Choroid plexus epithelial cell (primary cell): ENCODE measurements at places on chromosomes 13 and 19.

- DNase-seq, result no peak
These were observed 20.9 kb downstream of the MAST3 start for GRCh38 chr19:18118420-18119012.

- DNase-seq, result no peak
These were observed 1.4 kb upstream of the LYPD3 start for GRCh38 chr19:43466793-43467192.

DNA sequence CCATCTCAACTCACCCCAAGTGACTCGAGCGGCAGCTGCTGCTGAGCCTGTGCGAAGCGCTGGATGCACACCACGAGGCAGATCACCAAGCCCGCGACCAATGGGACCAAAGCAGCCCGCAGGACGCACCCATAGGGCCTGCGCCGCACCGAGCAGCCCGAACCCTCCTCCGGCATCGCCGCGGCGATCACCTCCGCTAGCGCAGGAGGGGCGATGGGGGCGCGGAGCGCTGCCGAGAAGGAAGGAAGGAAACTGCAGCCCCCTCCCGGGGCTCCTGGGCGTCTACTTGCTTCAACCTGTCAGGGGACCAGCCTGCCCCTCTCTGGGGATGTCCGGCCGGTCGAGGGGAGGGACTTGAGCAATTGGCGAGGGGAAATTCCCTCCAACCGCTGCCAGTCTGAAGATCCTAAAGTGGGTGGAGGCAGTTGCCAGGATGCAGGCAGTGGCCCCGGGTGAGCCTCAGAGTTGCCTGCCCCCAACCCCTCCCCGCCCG is at the start of gene CD70:
TSS of gene CD70 (minus strand) at position 324 of the 493 bp plus-strand sequence. CDS start at position 176, 148 bp downstream.
- DNase-seq, result no peak

GRCh38 chr19:50649433-50650391 is at the start of gene C19orf81:
Gene C19orf81, plus strand, starts transcription at chr19:50649445. Its CDS starts 0 bp downstream, at chr19:50649445.
- DNase-seq, result no peak

GRCh38 chr19:46629546-46630025 is 4.7 kb upstream of the PTGIR start:
- DNase-seq, result no peak

DNA sequence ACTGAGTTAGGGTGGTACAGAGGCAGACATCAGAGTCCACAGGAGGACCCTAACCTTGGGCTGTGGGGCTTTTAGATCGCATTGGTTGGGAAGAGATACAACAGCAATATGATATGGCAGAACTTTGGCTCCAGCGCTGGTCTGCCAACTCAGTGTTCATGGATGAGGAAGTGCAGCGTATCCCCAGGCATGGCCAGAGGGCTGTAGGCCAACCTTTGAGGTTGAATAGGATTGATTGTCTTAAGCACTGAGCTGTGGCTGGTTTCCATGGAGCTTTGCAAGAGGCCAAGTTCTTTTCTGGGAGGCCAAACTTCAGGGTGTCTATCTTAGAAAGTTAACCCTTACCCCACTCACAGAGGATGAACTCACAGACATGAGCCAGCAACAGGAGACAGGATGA is 144.1 kb upstream of the TMTC4 start:
- DNase-seq, result no peak

GRCh38 chr19:48646001-48646721 is at the start of gene CA11:
Gene CA11, minus strand, starts transcription at chr19:48646187. Its CDS starts 555 bp downstream, at chr19:48645632.
- DNase-seq, result peak; percentile 88

DNA sequence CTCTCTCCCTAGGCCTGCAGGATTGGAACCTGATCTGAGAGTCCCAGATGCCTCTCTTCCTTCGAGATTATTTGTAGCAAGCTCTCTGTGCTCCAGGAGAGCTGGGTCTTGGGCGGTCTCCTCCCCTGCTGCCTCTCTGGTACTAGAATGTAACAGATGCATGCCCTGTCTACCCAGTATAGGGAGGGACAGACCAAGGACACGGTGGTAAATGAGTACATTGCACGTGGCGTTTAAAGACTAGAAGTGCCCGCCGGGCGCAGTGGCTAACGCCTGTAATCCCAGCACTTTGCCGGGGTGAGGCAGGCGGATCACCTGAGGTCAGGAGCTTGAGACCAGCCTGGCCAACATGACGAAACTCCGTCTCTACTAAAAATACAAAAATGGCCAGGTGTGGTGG is 11.7 kb downstream of the SLC27A1 start:
- DNase-seq, result no peak

DNA sequence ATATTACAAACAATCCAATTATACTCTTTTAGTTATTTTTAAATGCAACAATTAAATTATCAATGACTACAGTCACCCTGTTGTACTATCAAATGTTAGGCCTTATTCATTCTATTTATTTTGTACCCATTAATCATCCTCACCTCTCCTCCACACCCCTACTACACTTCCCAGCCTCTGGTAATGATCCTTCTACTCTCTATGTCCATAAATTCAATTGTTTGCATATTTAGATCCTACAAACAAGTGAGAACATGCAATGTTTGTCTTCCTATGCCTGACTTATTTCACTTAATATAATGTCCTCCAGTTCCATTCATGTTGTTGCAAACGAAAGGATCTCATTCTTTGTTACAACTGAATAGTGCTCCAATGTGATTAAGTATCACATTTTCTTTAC is 1414.6 kb downstream of the SLITRK1 start:
- DNase-seq, result no peak

GRCh38 chr19:11699931-11700794 is 38.6 kb downstream of the ZNF823 start:
- peak; percentile 69 for DNase-seq

DNA sequence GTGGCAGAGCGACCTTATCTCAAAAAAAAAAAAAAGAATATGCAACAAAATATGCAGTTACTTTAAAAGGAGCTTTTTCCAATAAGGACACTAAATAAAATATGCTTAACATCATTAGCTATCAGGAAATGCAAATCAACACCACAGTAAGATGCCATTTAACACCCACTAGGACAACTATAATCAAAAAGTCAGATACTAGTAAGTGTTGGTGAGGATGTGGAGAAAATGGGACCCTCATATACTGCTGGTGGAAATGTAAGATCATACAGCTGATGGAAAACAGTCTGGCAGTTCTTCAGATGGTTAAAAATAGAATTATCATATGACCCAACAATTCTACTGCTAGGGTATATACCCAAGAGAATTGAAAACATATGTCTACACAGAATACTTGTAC is 24.5 kb upstream of the AKT2 start:
- DNase-seq, result no peak

DNA sequence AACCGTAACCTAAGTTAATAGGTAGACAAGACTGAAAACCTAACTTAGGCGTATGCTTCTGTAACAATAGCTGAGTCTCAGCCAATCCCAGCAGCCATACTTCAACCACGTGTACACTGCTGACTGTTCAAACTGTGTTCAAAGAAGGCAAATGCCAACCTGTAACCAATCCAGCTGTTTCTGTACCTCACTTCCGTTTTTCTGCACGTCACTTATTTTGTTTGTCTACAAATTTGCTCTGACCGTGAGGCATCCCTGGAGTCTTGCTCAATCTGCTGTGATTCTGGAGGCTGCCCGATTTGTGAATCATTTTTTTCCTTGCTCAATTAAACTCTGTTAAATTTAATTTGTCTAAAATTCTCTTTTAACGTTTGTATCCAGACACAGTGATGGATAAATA is 59.2 kb downstream of the EDNRB start:
- peak; percentile 47 for DNase-seq

DNA sequence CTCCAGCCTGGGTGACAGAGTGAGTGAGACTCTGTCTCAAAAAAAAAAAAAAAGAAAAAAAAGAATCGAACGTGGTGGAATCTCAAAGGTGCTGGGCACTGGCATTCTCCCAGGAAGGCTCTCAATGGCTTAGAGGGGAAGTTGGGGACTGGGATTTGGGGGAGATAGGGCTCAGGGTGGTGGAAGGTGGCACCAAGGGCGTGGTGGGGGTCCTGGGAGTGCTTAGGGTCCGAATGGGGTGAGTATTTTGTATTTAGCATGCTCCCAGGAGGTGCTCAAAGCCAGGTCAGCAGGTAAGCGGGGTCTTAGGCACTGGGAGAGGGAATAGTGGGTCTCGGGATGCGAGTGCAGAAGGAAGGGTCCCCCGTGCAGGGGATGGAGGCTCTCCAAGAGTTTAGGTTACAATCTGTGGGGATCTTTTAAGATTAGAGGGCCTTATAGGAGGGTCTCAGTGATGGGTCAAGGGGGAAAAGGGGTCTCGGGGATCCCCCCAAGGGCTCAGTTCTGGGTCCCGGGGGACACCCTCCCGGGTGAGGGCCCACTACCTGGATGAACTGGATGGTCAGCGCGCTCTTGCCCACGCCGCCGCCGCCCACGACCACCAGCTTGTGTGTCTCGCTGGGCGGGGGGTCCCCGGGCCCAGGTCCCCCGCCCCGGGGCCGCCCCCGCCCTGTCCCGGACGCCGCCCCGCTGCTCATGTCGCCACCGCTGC is 386 bp downstream of the RRAS start:
- no peak for DNase-seq

DNA sequence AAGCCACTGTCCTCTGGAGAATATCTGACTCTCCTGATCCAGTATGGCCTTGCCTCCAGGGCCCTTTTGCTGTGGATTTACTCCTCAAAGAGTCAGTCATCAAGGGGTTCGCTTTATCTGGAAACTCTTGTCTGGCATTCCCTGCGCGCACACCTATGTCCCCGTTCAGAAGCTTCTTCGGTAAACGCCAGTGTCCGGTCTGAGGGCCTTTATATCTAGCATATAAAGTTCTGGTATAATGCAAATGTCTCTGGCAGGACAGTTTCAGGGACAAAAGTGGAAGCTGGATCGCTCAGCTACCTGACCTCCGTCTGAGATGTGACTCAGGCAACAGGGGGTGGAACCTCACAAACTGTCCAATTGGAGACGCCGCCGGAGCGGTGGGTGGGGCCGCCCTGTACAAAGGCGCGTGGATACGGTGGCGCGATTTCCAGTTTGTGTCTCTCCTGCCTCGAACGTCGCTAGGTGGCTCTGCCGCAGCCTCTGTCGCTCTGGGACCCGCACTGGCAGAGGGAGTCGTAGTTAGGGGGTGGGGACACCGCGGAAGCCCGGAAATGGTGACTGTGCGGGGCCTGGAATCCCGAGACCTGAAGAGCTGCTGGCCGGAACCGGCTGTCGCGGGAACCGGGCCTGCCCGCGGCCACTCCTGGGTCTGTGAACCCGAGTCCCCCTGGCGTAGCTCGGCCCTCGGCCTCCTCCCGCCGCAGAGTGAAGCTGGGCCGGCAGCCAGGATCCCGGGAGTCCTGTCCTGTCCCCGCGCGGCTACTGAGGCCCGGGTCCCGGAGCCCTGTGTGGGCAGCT is 10.6 kb upstream of the ZNF709 start:
- DNase-seq, result peak; percentile 75

GRCh38 chr19:13526552-13526951 is 20.3 kb upstream of the CACNA1A start:
- no peak for DNase-seq

DNA sequence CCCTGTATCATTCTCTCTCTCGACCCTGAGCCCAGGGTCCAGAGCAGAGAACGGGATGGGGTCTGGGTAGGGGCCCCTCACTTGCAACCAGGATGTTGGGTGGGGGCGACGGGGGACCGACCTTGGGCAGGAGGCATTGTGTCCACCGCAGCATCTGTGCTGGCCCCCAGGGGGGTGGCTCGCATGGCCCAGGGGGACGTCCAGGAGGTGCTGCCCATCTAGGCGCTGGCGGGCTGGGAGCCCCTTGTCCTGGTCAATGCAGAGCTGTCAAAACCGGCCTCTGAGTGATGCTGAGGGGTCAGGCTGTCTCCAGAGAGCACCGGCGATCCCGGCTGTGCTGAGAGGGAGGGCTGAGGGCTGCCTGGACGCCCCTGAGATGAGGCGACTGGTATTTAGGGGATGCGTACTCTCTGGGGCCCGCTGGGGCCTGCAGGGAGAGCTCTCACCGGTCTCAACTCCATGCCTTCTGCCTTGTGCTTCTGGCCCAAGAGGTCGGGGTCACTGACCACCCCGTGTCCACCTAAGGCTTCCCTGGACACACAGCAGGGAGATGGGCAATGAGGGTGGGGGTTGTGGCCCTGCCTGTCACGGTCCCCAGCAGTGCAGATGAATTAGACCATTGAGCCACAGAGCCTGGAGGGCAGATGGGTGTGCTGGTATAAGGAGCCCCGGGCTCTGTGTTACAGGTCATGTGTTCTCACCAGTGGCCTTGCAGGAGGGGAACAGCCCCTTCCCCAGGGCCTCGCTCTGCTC is 8.6 kb downstream of the RPS9 start:
- DNase-seq, result peak; percentile 14

DNA sequence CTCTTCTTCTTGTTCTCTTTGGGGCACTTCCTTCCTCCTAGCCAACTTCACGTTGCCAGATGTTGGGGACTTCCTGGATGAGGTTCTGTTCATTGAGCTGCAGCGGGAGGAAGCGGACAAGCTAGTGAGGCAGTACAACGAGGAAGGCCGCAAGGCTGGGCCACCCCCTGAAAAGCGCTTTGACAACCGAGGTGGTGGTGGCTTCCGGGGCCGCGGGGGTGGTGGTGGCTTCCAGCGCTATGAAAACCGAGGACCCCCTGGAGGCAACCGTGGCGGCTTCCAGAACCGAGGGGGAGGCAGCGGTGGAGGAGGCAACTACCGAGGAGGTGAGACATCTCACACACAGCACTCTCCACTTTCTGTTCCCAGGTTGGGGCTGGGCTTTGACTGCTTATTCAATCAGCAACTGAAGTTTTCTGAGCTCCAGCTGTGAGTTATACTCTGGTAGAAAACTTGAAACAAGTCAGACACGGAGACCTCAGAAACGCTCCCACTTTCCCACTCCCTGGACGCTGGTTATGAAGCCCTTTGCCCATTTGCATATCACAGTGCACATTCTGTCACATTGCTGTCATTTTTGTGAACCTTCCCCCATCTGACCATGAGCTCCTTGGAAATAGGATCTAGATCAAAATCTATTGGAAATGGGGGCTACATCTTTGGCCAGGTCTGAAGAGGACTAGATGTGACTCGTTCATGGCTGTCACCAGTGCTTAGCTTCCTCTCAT is 7.2 kb upstream of the CCDC97 start:
- no peak for DNase-seq

- no peak for DNase-seq
These were observed 6.5 kb downstream of the RASAL3 start for GRCh38 chr19:15457701-15458484.

- DNase-seq, result peak; percentile 83
These were observed 16.9 kb upstream of the C1QTNF9 start for GRCh38 chr13:24292481-24292880.

DNA sequence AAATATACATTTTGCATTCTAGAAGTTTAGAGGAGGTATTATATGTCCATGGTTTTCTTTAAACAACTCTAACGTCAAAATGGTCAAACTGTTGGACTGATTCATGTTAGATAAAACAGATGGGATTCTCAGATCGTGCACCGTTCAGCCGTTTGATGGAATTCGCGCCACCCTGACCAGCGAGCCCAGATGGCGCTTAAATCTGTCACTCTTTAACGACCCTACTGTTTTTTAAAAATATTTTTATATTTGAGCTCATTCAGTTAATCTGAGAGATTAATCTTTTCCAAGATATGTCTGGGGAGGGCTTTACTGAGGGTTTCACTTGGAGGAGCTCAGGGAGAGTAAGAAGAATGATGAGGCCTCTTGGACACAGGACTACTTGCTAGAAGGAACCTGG is 164.4 kb downstream of the TM9SF2 start:
- no peak for DNase-seq

DNA sequence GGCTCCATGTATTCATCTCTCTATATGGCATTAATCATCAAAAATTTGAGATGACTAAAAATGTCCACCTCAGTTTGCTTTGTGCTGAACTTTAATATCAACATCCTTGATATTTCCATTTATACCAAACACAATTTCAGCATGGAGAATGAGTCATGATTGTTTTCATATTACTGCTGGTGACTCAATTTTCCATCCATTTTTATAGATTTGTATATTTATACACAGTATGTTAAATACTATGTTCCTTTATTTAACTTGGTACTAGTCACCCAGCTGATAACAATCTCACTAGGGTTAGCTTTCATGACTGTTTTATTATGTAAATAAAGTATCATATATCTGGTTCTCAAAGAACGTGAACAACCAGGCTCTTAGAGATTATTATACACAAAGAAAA is 1255.1 kb downstream of the SLITRK1 start:
- DNase-seq, result peak; percentile 67
